HFF-Myc (cell line): ENCODE measurements at places on chromosomes 5 and 9.
A peak's percentile ranks its signal among the peaks of the same experiment; 100 is the strongest.

DNA sequence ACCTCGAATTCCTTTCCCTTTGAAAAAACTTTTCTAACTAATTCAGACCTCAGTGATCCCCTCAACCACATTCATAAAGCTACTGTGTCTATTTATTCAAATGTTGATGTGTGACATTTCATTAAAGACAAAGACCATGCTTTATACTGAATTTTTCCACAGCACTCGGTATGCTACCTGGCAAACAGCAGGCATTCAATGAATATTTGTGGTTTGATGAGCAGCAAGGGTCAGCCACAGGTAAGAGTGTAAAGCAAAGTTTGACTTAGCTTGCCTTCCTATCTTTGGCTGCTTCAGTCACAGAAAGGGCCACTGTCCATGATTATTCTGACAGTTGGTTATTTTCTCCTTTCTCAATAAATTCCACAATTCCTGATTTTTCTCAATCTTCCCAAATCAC lies 5.1 kb upstream of the CDC42SE2 start:
- DNase-seq: no peak

DNA sequence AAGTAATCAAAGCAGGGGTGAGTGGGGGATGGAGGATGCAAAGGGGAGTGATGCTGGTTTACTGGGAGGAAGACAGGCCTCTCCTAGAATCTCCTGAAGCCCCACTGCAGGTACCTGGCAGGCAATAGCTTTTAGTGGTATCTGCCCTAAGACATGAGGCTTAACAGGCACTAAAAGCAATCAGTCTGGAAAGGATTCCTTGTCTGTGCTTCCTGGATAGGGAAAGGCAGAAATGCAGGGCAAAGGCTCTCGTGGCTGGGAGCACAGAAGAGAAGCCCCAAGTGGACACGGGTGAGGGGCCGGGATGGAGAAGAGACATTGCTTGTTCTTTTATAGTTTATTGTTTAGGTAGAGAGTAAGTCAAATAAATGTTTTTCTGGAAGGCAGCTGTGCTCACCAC lies 40.1 kb downstream of the CCNJL start:
- no peak for DNase-seq

- peak; percentile 35 for DNase-seq
Measured at GRCh38 chr9:35910613-35911359, 1.5 kb downstream of the SPAAR start.

GRCh38 chr5:60404171-60404570 lies 295.8 kb downstream of the DEPDC1B start:
- no peak for DNase-seq

DNA sequence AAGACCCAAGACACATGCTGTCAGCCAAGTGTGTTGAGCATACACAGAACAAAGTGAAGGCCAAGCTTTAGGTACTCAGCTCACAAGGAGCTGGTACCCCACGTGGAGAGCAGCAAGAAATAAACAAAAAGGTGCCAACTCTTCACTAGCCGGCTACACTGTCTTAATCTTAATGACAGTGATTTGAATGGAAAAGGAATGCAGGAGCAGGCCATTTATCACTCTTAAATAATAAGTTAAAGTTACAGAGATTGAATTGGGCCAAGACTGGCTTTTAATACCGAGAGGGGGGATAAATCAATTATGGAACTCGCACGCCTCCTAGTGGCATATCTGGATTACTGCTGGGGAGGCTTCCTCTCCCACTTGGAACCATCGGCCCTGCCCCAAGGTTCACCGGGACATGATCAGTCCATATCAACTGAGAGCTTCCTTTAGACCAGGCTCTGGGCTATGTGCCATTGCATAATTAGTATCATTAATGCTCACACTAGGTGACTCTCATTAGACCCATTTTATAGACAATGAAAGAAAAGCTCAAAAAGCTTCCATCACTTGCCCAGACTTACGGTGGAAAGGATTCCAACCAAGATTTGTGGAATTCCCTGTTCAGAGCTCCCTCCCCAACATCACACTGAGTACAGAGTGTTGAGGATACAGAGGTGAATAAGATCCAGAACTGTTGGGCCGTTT lies 94.0 kb downstream of the ACTL7B start:
- DNase-seq: peak; percentile 51

DNA sequence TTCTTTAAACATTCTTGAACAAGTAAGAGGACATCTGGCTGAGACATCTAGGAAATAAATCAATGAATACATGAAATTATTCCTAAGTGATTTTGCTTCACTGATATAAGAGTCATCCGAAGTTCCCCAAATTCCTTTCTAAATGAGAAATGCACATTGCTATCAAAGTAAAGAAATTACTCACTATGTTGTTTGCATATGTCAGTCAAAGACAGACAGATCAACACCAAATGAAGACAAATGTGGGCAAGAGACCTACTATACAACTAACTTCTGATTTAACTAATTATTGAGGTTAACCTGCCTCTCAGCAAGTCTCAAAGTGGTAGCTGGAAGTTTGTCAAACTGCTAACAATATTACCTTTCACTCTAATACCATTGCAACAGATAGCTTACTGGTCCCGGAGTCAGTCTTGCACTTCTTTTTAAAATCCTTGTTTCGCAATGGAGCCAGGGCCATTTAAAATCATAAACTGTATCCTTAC lies 13.2 kb downstream of the TUT7 start:
- no peak for DNase-seq

DNA sequence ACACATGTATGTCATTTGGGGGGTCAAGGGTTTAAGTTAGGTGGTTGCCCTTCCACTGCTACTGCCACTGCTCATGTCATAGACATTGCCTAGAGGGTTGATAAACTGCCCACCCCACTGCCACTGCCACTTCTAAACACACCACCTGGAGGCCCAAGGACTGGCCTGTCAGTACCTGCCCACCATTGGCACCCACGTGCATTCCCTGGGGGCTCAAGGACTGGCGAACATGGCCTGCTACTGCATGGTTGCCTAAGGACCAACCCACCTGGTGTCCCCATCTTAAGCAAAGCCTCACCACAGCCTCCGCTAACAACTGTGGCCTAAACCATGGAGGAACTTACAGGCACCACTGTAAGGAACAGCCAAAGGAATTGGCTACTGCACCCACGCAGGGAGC lies 185.6 kb upstream of the TLX3 start:
- DNase-seq: no peak

GRCh38 chr5:170628691-170629565 lies 125.1 kb downstream of the KCNIP1 start:
- no peak for DNase-seq

DNA sequence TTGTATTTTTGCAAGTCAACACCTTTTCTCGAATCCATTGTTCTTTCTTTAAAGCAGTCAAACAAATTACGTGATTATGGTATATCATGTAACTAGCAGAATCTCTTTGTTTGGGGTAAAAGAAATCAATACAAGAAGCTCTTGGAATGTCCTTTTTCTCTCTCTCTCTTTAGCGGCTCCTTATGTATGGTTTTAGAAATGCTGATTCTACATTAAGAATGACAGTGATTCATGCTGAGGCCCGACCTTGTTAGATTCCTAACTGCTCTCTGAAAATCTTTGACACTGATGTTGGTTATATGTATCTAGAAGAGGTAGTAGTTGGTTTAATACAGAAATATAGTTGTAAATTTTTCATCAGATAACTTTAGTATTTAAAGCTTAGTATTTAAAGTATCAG lies 76.4 kb downstream of the SNX24 start:
- no peak for DNase-seq

DNA sequence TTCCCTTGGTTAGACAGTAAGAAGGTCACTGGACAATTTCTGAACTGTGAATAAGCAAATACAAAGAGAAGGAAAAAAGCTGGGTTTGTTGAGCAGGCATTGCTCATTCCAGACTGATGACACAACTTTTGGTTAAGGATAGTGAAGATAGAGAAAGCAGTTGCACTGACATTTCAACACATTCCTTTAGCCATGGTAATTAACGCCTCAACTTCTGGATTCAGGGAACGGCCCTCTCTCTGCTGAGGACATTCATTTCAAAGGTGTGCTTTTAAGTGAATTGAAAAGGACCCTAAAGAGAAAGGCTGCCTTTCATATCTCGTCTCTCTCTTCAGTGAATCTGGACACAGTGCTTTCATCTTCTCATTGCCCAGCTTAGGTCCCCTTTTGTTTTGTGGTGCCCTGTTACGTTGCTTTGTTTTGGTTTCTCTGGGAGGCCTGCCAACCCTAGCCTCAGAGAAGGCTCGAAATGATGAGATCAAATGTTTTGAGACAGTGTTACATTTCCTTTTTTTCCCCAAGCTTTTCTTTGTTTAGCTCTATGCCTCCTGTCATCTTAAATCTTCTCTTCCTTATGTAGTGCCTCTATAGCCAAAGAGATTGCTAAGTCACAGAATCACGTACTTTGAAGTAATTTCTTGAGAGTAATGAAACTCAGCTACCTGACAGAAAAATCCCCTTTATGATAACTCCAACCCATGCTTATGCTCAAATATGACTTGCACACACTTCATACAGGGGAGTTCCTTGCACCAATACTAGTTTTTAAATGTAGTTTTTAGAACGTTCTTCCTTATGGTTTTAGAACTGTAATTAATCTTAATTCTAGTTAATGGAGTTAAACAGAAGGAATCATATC lies 94.4 kb upstream of the IFNE start:
- DNase-seq: peak; percentile 38

GRCh38 chr5:145960848-145961600 lies 24.6 kb downstream of the SH3RF2 start:
- no peak for DNase-seq

DNA sequence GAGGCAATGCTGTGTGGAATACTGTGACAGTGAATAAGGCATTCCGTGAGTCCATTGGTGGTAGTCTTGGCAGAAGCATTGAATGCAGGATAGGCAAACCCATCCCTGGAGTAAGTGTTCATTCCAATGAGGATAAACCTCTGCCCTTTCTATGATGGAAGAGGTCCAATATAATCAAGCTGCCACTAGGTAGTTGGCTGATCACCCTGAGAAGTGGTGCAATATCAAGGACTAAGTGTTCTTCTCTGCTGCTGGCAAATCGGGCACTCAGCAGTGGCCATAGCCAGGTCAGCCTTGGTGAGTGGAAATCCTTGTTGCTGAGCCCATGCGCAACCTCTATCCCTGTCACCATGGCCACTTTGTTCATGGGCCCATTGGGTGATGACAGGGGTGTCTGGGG lies 70.1 kb downstream of the FBXO4 start:
- DNase-seq: no peak

DNA sequence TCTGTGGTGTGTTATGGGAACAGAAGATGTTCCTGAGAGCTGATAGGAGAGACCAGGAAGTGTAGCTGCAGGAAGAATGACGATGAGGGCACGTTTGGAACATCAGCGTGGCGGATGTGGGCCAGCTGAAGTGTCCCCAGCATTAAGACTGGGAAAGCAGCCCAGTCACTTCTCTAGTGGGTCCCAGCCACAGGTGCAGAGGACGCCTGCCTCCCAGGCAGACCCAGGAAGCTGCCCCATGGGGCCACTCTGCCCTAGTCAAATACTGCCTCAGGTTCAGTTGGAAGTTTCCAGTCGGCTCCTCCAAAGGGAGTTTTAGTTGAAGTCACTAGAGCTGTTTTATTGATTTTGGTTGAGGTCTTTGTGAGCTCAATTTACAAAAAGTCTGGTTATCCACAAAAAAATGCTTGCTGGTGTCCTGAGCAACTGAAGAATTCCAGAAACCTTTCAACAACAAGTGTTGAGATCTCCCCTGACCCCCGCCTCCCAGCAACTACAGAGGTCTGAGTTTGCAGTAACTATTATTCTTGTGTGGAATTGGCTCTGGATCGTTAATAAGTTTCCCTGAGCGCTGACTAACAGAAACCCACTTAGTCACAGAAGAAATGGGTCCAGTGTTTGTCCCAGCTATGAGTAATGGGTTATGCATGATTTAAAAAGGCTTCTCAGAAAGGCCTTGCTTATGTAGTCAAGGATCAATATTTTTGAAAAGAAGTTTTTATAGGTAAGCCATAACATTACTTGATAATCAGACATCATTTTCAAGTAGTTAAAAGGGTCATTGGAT lies 294.1 kb downstream of the FANCC start:
- no peak for DNase-seq

DNA sequence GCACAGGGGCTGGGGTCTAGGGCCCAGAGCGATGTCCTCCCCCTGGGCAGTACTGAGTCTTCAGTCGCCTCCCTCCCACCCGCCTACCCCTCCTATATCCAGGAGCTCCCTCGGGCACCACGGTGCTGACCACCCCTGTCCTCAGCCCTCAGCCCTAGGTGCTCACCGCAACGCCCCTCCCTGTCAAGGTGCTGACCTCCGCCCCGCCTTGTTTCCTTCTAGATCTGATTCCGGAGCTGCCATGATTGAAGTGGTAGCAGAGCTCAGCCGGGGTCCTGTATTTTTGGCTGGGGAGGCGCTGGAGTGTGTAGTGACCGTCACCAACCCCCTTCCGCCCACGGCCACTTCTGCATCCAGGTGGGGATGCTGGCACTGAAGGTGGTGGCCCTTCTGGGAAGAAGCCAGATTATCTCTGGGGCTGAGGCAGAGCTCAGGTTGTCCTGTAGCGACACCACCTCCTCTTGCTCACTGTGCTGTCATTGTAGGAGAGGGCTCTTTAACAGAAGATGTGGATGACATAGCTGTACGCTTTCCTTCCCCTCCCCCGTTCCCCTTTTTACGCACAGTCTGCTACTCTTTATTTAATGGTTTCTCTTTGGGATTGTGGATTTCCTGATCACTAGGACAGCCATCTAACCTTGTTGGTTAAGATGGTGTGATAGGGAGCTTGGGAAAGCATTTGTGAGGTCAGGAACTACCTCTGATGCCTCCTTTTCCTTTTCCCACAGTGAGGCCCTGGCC lies 598 bp downstream of the RGP1 start:
- DNase-seq: no peak

DNA sequence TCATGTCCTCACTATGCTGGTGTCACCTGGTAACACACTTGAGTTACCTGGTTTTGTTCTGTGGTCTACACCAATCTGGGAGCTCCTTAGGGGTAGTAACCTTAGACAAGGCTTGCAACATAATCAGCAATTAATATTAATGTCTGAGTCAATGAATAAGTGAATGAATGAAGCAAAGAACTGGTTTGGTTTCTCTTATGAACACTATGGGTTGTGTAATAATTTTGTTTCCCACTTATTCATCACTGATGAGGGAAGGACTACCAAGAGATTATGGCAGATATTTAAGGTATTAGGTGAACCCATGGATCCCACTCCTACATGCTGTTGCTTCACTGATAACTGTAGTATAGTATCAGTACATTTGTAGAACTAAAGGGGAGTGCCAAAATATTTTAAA lies 116.0 kb downstream of the SLC12A2 start:
- DNase-seq: no peak

GRCh38 chr5:35213608-35214007 lies 16.7 kb downstream of the PRLR start:
- no peak for DNase-seq
